ENCODE measurements at places on chromosomes 4 and X.
A peak's percentile ranks its signal among the peaks of the same experiment; 100 is the strongest.

GRCh38 chrX:54808109-54808604 is 612 bp downstream of the MAGED2 start:
- DNase-seq, result peak; percentile 22

- no peak for DNase-seq
These were observed 14.9 kb upstream of the MORC4 start for GRCh38 chrX:107014936-107015335.

GRCh38 chrX:82589410-82589809 is 918.7 kb upstream of the POU3F4 start:
- no peak for DNase-seq

DNA sequence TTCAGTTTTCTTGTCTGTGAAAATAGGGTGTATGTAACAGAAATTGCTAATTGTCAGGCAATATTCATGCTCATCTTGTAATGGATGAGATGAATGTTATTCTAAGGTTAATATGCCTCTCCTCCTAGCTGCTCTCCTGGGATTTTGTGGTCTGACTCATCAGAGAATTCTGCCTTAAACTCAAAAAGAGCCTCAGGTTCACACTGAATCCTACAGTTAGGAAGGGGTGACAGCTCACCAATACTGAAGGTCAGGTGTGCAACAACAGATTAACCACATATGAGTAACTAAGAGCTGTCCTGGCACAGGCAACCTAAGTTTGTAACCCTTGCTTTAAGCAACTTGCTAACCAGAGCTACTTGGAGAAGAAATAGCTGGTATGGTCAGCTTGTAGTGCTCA is 197.7 kb downstream of the SPATA18 start:
- no peak for DNase-seq

DNA sequence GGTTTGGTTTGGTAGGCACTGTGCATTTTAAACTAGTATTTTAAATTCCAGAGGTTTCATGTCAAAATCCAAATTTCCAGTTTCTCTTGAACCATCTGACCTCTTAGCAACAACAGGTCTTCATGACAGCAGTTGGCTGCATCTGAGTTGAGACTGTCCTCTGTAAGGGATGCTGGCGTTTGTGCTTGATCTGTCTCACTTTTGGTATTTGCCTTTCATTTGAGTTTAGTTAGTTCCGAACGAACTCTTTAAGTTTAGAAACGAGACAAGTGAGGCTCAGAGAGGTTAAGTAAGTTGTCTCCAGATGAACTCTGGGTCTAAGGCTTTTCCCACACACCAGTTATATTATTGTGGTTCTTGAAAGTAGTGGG is 29.1 kb downstream of the SPARCL1 start:
- DNase-seq, result no peak

GRCh38 chr4:56979421-56980072 is 851 bp downstream of the POLR2B start:
- no peak for DNase-seq

GRCh38 chr4:186002853-186003252 is 66.1 kb upstream of the TLR3 start:
- DNase-seq, result no peak

DNA sequence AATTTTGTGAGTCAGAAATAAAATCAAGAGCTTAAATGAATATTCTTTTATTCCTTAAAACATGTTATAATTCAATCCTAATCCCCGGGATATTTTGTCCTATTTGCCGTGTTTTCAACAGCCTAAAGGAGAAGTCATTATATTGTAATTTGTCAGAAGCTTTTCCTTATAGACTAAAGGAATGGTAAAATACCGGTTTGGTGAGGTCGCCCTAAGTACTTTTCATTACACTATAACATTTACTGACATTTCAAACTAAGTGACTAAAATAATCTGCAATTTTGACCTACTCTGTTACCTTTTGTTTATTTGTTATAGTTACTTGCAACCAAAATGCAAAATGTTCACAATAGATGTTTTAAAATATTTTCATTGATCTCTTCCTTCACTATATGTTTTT is 8.8 kb downstream of the DCLK2 start:
- DNase-seq, result no peak

GRCh38 chrX:31165241-31166035 is 93.6 kb upstream of the FTHL17 start:
- no peak for DNase-seq

- no peak for DNase-seq
These were observed 67.2 kb downstream of the SLIT2 start for GRCh38 chr4:20318909-20319277.

- no peak for DNase-seq
These were observed 28.2 kb downstream of the SAT1 start for GRCh38 chrX:23811108-23811651.

DNA sequence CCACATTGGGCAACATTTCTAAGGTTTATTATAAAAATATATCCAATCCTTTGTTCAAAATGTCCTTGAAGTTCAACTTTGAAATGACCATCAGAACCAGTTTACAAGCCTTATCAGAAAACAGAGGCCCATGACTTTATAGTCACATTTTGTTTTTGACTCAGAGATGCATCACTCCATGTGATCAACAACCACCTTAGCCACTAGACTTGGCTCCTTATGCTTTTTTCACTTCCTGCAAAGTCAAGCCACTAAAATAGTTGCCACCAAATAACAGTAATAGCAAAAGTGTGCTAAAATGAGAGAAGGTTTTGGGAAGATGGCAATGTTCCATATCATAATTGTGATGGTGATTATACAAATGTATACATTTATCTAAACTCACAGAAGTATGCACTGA is 181.7 kb downstream of the MAML3 start:
- no peak for DNase-seq
